Placental pericyte (primary cell): ENCODE measurements at places on chromosomes 12 and 14. TPM values are rescaled to one million over a fixed set of nuclear protein-coding genes. Genes with fewer than 3 reads are reported as not detected.

Gene JPH4
- not detected in 2 replicates for total RNA-seq

Gene EGLN3
- under 0.01 and 0.29 TPM in 2 replicates for total RNA-seq

Gene CLEC4E
- not detected in 2 replicates for total RNA-seq

Gene CPNE6
- total RNA-seq = under 0.01 TPM in 1 of 2 replicates, not detected in the other

Gene GZMH
- total RNA-seq = not detected in 2 replicates

Gene E2F7
- total RNA-seq = 46.2 and 92.8 TPM in 2 replicates

Gene NELL2
- under 0.01 TPM in 1 of 2 replicates, not detected in the other for total RNA-seq

Gene SMCO2
- 0.22 TPM in 1 of 2 replicates, not detected in the other for total RNA-seq
